ENCODE measurements at places on chromosomes 12 and 14.

DNA sequence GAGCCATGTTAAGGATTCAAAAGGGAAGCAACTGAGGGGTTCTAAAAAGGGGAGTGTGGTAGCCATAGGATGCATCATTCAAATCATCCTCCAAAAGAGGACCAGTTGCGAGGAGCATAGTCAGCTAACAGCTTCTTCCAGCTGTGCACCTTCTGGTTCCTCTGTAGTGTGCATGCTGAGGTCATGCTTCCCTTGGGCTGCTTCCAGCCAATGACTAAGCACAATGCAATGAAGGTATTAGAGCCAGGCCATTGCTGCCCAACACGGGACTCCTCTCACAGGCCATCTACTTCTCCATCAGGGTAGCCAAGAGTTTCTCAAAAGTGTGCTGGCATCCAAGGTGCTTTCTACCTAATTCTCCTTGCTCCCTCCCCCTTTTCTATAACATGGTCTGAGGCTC is 69.2 kb upstream of the ARID2 start:
- DNase-seq, result no peak

- DNase-seq, result no peak
Measured at GRCh38 chr12:3684449-3685051, 68.4 kb downstream of the CRACR2A start.

GRCh38 chr12:53593707-53594106 is 32.5 kb downstream of the ATF7 start:
- DNase-seq, result no peak

- no peak for DNase-seq
Measured at GRCh38 chr12:91138337-91138920, 27.1 kb upstream of the LUM start.

- DNase-seq, result no peak
Measured at GRCh38 chr12:45730084-45730347, 510 bp downstream of the ARID2 start.

DNA sequence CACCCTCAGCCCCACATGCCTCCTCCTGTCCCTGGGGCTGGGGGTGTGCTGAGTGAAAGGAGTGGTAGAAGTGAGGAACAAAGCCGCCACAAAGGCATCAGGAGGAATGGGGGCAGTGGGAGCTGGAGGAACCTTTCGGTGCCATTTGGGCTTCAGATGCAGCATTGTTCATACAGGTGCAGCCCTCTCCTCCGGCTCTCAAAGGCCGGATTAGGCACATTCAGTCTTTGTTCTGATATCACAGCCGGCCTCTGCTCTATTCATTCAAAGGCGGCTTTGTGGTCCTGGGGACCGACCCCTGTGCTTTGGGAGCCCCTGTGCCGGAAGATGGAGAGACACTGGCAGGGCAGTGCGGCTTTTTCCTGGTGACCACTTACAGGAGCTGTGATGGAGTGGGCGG is 53.2 kb downstream of the SMOC1 start:
- DNase-seq, result no peak

DNA sequence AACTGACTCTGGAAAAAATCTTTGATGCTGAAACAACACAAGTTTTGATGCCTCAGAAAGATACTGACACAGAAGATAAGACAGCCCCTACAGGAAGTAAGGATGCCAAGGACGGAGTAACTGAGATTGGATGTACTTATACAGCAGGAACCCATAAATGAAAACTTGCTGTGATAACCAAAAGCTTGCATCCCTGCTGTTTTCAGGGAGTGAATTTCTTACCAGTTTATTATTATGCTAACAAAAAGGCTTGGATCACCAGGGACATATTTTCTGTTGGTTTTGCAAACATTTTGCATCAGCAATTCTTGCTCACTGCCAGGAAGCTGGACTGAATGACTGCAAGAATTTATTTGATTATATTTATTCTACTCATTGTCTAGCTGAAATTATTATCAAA is 197.7 kb downstream of the NAV3 start:
- no peak for DNase-seq

DNA sequence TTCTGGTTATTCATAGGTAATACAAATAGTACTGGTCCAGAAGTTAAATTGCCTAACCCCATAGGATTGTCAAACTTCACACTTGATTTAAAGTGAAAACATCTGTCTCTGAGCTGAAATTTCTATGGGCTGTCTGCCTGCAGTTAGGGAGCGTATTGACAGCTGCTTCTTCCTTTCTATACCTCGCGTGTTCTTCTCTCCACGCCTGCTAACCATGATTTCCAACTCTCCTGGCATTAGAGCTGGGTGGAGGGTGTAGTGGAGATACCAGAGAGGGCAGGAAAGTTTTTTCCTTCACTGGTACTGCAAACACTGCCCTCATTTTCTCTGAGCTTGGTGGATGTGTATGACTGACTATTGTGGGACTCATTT is 429.0 kb upstream of the FBXO33 start:
- DNase-seq, result no peak

- no peak for DNase-seq
Measured at GRCh38 chr12:10571141-10571540, 42.3 kb downstream of the MAGOHB start.

DNA sequence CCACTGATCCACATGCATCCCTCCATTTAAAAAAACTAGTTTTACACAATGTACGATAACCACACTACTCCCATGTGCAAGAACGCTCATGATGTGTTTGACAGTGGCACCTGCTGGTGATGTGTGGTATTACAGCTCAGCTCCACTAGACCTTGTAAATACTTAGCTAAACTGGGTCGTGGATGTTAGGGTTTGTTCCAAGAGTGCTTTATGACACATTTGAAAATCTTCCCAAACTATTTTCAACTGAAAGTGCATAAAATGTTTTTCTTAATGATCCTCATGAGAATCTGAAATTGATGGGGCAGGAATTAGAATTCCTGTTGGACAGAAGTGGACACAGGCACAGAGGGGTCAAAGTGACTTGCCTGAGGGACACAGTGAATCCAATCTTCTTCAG is 99.2 kb downstream of the SCARB1 start:
- no peak for DNase-seq

- no peak for DNase-seq
Measured at GRCh38 chr12:103269946-103270345, 225.8 kb downstream of the C12orf42 start.

Data from CD4-positive, CD25-positive, alpha-beta regulatory T cell (primary cell).